NCI-H524 treated with DMSO at 0.1 percent for 48 hours (cell line): ENCODE measurements at places on chromosomes 1 and 21.

GRCh38 chr1:22154626-22155025 lies 11.7 kb upstream of the WNT4 start:
- DNase-seq = no peak

- no peak for DNase-seq
These were observed 37.7 kb downstream of the AGL start for GRCh38 chr1:99887890-99888289.

DNA sequence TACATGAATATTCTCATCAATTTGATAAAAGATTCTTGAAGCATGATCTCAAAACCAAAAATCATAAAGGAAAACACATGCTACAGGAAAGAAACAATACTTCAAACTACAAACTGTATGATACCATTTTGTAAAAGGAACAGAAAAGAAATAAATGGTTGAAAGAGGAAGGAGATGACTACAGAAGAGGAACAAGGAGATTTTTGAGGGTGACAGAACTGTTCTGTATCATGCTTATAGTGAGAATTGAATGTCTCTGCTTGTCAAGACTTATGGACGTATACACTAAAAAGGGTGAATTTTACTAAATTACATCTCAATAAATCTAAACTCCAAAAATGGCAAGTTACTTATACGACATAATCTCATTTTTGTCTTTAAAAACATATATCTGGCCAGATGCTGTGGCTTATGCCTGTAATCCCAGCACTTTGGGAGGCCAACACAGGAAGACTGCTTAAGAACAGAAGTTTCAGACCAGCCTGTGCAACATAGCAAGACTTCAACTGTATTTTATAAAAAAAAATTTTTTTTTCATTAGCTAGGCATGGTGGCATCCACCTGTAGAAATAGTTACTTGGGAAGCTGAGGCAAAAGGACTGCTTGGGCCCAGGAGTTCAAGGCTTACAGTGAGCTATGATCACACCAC lies 125.4 kb downstream of the EIF4G3 start:
- DNase-seq = no peak

DNA sequence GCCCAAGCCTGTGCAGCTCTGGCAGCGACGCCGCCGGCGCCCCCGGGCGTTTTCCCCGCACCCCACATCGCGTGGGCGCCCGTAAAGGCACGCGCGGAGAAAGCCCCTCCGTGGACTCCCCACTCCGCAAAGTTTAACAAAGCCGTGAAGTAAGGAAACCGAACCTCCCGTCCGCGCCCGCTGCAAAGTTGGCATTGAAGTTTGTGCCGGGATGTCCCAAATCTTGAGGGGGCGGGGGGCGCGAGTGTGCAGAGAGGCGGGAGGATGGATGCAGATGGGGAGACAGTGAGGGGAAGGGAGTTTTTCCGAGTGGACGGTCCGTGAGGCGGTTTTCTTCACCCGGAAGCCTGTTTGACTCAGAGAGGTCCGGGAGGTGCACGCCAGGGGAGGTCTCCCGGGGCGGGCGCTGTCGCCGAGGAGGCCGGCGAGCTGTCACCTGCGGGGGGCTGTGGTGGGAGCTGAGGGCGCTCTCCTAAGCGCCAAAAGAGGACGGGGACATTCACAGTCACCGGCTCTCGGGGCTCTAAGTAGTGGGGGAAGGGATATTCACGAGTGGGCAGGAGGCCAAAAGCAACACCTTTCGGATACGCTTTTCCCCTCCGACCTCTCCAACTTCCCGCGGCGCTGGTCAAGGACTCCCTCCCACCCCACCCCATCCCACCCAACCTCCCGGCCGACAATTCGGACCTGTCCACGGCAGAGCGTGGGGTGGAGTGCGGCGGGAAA lies 1.3 kb downstream of the WLS start:
- DNase-seq = no peak

DNA sequence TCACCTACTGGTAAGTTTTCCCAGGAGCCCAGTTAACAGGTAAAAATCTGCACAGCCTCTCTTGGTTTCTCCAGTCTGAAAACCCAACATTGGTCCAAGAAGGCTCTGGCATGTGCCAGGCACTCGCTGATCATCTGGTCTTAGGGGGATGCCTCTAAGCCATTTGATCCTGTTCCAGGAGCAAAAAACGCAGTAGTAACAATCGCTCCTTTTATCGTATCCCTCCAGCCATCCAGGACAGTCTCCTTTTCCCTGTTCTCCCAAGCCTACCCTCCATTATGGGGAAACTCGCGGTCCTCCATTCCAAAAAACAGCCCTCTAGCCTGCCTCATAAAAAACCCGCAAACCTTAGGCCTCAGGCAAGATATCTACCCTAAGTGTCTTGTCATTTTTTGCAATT lies 56.2 kb downstream of the ODF2L start:
- no peak for DNase-seq

- no peak for DNase-seq
These were observed 22.5 kb downstream of the MAP3K7CL start for GRCh38 chr21:29152916-29153315.

DNA sequence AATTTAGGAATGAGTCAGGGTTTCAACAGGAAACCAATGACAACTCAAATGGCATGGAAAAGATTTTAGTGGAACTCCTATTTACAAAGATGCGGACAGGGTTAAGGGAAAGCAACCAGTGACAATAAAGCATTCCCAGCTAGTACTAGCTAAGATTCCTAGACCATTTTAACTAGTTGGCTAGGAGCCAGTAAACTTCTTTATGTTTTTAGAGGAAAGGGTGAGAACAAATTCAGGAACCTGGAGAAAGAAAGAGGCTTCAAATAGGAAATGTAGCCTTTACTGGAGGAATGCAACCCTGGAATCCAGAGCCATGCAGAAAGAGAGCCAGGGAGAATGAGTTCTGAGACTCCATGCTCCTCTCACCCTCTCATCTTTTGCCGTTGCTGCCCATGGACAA lies 416.6 kb downstream of the KCTD3 start:
- no peak for DNase-seq

GRCh38 chr21:25080141-25080540 lies 527.1 kb downstream of the MRPL39 start:
- DNase-seq = peak; percentile 41

DNA sequence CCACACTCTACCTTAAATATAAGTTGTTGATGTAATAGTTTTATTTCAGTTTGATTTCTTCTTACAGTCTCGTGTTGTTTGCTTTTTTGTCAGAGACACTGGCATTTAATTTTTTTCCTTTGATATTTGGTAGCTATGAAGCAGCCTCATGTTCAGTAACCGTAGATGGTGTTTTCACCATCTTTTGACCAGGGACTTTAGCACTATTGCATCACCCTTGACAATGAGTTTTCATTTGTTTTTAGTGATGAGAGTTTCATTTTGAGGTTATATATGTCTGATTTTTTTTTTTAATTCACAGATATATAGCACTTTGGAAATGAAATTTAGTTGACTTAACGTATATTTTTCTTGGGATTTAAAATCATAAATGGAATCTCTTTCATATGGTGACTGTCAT lies 36.2 kb downstream of the CEP350 start:
- no peak for DNase-seq

DNA sequence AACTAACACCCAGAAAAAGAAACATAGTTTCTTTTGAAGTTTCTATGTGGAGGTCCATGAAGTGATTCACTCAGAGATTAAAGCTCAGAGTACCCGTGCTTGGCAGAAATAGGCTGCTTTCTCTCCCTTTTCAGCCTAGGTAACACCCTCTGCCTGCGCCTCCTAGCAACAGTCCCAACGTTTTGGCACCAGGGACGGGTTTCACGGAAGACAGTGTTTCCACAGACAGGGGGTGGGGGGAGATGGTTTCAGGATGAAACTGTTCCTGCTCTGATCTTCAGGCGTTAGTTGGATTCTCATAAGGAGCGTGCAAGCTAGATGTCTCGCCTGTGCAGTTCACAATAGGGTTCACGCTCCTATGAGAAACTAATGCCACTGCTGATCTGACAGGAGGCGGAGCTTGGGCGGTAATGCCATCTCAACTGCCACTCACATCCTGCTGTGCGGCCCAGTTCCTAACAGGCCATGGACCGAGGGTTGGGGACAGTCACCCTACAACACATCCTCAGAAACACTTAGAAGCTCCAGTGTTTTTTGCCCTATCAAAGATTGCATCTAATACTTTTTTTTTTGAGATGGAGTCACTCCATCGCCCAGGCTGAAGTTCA lies 53.2 kb downstream of the CHML start:
- no peak for DNase-seq

DNA sequence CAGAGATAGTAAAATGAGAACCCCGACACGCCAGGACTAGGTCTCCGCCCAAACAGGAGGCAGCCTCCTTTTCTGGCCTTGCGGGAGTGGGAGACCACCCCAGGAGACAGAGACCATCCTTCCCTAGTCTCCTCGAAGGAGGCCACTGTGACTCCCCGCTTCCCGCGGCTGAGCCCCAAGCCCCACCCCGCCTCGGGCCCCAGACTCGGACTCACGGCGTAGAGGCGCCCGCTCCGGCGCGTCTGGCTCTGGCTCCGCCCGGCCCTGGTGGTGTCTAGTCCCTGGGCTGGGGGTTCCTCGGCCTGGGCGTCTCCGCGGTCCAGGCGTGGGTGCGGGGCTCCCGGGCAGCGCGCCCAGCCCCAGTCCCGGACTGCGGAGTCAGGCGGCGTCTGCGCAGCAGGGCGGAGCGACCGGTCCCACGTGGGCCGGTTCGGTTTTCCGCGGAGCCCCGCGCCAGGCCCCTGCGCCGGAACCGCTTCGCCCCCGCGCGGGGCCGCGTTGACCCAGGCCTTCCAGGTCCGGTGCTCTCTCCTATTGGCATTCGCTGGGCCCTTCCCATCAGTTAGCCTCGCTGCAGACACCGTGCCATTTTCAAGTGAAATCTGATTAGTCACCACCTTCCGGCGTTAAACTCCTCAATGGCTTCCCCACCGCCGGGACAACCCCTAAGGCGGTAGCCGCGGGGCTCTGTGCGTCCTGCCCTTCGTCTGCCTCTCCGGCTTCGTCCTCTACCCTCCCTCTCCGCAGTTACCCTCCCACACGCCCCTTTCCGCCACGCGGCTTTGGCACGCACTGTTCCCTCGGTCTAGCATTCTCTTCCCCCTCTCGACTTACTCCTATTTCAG lies at the start of gene C1orf216:
C1orf216 (minus strand) TSS at position 393 of the 845 bp plus-strand sequence. CDS start 2,563 bp downstream, outside the sequence.
- no peak for DNase-seq

DNA sequence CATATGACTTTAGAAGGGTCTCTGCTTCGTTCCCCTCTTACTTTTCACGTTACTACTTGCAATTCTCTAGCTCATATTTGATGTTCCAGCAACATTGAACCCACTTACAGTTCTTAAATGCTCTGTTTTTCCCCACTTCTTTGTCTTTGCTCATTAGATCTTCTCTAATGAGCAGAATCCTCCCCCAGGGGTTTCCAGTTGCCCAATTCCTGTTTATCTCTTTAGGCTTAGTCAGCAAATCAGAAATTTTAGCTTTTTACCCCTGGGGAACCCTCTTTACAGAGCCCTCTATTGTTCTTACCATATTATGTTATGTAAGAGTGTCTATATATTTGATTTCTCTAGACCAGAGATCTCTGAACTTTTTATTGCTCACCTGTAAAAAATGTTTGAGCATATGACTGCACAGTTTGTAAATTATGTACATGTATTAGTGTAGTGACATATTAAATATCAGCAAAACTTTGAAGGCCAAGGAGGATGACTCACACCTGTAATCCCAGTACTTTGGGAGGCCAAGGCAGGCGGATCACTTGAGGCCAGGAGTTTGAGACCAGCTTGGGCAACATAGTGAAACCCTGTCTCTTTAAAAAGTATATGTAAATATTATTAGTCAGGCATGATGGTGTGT lies 71.4 kb downstream of the FNBP1L start:
- DNase-seq = no peak

DNA sequence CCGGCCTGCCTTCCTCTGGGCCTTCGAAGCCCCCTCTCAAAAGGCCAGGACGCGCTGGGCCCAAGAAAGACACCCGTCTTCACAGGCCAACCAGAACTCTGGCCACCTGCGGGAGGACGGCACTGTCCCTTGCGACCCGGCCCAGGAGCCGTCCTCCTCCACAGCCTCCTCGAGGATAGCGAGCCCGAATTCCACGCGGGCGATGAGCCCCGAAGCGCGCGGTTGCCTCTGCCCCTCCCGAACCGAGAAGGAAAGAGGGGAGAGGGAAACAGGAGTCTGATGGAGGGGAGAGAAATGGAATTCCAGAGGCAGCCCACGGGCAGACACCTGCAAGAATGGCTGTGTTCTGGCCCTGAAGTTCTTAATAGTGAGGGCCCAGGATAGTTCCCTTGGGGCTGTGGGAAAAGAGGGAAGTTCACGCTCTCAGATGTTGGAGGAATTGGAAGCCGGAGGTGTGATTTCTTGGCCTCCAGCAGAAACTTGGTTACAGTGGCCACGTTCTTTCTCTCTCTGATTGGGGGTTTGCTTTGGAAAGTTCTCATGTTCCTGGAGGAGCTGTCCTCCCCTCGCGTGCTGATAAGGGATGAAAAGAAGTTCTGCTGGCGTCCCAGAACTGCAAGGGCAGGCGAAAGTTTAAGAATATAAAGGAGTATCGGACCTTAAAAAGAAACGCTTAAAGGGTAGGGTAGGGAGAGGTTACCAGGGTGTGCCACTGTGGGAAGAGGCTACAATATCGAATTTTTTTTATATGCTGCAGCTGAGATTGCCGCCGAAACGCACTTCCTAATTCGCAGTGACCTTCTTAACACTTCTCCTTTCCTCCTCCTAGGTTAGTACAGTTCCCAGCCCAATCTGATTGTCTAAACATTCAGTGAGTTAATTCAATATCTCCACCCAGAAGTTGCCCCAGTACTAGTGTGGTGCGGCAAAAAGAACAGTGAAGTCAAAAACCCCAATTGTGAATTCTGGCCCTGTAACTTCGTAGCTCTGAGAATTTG lies 5.8 kb upstream of the SLC44A5 start:
- DNase-seq = no peak

DNA sequence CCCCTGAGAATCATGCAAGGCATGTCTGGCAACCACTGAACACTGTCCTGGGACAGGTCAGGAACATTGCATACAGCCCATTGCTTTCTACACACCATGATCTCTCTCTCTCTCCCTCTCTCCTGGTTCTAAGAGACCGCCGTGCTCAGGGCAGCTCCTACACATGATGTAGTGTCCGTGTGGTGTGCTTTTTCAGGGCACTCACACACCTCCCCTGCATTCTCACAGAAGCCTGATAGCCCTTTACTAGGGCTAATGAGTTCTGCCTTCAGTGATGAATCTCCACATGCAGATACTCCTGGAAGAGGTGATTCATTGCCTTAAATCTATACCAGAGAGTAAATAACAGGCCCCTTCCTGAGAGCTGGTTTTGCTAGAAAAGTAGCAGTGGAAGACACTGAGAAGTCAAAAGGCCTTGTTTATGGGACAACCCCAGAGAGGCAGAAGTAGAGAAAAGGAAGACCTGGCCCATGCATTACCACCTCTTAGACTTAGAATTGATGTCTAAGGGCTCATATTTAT lies 7.2 kb upstream of the OLFML2B start:
- DNase-seq = no peak
